ENCODE measurements at places on chromosomes 12 and 14.

- no peak for DNase-seq
These were observed 696.0 kb downstream of the C12orf50 start for GRCh38 chr12:87332987-87333726.

GRCh38 chr12:69779928-69780327 lies 41.3 kb downstream of the RAB3IP start:
- DNase-seq: peak; percentile 67

- DNase-seq: no peak
These were observed 162.6 kb downstream of the PPFIA2 start for GRCh38 chr12:81596558-81596957.

DNA sequence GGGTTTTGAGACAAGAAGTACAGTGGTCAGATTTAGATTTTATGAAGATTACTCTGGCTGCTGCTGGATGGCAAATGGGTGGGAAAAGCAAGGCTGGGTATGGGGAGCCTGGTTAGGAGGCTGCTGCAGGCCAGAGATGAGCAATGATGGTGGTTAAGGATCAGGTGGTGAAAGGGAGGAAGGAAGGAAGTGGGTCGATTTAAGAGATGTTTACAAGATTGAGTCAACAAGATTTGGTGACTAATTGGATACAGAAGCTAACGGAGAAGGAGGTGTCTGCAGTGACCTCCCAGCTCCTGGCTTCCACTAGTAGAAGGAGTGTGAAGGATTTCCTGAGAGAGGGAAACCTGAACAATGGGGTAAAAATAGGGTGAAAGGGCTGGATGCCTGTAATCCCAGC lies 18.7 kb downstream of the NOS1 start:
- no peak for DNase-seq

DNA sequence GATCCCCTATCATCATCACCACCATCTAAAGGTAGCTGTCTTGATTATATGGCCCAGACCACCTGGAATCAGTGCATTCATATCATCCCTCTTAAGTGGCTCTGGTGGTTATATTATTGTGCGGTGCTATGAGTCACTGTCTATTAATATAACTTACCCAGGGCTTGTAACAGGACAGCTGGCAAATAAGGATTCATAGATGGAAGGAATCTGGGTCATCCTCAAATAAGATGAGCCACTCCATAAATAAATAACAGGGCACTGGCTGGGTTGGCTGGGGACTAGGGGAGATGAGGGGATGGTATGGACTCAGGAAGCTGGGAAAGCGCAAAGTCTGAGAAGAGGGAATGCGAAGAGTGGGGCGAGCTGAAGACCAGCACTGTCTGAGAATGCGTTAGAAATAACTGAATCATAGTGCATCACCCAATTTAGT lies 216.1 kb downstream of the NUAK1 start:
- DNase-seq: peak; percentile 77

DNA sequence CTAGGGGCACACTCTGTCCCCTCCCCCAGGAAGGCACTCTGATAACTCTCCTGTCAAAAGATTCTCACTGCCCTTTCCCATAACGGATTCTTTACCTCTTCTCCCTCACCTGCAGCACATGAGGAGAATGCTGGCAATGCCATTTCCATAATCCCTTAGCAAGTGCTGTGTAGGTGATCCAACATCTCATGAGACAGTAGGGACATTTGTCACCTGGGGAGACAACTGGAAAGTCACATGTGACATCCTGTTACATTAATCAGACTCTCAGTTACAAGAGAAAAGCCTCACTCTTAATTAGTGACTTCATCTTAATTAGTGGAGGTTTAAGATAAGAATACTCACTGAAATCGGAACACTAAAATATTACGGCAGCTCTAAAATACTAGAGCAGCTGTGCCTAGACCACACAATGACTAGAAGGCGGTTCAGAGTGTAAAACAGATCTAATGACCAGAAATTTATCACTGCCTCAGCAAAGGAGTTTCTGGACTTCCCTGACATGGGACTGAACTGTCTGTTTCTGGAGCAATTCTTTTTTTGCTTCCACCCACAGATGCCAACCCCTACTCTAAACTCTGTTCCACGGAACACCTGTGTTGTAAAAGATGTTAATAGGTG lies 75.1 kb downstream of the SPTSSA start:
- DNase-seq: no peak

- peak; percentile 30 for DNase-seq
These were observed 4.9 kb downstream of the CFAP73 start for GRCh38 chr12:113154351-113154973.

DNA sequence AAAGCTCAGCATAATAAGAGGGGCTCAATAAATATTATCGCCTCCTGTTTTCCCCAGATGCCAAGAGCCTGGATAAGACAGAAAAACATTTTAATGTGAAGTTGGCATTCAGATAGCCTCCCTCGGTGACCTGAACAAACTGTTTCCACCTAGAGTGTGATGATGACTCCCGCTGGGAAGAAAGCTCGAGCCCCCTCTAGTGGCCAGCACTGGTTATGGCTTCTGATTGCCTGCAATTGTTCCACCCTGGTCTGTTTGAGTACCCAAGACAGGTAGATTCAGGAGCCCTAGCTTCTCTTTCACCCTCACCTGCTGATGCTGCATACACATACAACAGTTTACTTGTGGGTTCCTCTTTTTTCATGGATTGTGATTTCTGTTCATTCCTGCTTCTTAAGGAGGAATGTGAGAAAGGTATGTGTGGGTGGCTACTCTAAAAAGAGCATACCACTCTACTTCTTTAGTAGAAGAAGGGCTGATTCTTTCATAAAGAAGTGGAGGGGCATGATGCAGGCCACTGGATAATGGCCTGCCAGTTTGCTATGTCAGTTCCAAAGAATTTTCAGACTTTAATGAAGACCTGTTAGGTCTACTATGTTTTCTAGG lies 6.4 kb downstream of the ERG28 start:
- peak; percentile 82 for DNase-seq

DNA sequence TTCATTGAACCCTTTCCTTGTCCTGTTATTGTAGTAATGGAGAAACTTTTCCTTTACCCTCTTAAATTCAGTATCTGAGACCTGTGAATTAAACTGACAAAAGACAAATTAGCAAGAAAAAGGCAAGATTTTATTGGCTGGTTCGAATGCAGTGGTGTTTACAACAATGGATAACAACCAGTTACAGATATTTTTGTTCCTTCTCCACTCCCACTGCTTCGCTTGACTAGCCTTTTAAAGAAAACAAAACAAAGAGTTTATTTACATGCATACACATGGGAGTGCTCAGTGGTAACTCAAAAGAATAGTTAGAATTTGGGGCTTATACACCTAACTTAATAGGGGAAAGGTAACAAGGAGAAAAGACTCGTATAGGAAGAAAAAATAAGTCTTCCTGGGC lies 37.0 kb upstream of the HECTD1 start:
- no peak for DNase-seq

DNA sequence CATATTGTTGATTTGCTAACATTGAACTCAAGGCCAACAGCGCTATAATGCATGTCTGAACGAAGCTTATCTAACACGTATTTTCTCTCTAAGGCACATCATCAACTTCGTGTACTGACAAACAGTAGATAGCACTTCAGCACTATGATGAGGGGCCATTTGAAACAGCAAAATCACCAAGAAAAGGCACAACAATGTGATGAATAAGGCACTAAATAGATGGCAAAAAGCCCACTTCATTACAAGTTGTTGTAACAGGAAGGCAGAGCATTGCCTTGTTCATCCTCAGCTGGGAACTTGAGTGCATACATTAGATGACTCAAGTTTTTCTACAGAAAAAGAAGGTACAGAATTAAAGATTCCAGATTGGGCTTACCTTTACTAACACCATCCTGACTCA lies 75.2 kb downstream of the LIN7A start:
- peak; percentile 24 for DNase-seq

- peak; percentile 14 for DNase-seq
These were observed 1017.4 kb downstream of the DIO2 start for GRCh38 chr14:79193689-79194477.

DNA sequence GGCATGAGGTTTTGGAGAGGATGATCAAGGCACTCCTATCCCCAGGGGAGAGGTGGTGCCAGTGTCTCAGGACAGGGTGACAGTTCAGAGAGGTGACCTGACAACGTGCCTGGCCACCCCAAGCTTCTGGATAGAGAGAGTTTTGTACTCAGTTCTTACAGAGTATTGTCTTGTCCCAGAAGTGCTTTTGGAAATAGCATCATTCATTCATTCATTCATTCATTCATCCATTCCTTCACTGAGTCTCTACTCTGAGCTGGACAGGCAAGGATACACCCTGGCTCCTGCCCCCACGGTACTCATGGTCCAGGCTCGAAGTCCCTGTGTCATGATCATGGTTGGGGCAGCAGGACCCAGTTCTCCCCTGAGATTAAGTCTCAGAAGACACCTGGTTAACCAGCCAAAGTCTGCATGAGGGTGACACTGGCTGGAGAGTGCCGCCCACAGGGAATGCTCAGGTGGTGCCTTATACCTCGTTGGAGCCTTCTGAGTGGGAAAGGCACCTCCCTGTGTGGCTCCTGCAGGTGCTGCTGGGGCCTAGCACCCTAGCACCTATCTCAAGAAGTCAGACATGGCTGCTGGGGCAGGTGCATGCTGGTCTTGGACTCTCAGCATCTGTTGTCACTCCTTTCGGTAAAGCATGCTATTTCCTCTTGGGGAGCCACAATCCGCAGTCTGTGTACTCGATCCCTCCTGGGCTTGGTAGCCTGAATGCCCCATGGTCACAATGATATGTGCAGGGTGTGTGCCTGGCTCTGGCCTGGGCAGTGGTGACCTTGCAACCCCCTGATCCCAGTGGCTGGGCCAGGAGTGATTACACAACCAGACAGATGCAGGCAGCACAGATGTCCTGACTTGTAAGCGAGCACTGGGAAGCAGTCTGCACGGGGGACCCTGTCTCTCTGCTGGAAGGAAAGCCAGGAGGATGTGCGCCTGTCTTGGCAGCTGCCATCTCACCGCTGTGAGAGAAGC lies 57.8 kb downstream of the C14orf132 start:
- no peak for DNase-seq

GRCh38 chr14:34620115-34620514 lies 9.8 kb downstream of the SNX6 start:
- no peak for DNase-seq

- DNase-seq: peak; percentile 94
These were observed 4.8 kb downstream of the ELK3 start for GRCh38 chr12:96198965-96199364.

GRCh38 chr12:52036587-52037171 lies 14.6 kb upstream of the NR4A1 start:
- peak; percentile 72 for DNase-seq

DNA sequence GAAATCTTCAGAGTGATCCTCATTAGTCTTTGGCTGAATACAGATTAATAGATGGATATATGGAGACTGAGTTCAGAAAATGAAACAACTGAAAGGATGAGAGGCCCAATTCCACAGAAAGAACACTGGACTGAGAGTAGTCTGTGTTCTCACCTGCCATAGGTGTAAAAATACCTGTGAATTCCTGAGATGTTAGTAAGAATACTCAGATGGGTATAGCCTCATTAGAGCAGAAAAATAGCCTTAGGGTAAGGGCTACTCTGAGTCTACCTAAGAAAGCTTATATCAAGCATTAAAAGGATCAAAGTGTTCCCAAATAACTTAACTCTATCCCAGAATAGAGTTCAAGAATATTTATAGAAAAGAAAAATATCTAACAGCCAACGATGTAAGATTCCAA lies 1510.3 kb upstream of the SEL1L start:
- no peak for DNase-seq

DNA sequence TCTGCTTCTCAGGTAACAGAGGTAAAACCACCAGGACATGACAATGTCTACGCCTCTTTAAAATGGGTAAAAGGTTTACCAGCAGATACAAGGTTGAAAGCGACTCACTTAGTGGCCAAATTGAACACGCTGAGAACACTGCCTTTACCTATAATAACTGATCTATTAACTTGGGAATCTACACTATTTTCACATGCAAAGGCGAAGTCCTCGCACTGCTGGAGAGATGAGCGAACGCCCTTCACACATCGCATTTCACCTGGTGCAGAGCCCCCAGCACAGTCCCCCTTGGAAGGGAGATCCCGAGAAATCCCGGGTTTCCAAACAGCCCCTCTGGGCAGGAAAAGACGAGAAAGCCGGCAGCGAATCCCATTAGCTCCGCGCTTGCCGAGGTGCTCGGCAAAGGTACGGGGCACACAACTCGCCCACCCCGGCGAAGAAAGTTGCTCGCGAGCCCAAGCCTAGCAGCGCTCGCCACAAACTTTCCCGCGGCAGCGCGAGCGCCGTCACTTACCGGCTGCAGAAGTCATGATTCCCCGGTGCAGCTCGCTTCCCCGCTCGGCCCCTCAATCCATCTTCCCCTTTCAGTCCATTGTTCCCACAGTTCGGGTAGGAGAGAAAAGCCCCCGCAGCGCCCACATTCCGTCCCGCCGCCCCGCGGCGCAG lies 423 bp downstream of the FGD6 start:
- peak; percentile 36 for DNase-seq

GRCh38 chr14:95713596-95714371 lies at the start of gene TCL1A:
Gene TCL1A, minus strand, starts transcription at chr14:95714125. Its CDS starts 59 bp downstream, at chr14:95714066.
- DNase-seq: no peak

GRCh38 chr12:45464699-45465098 lies 248.8 kb downstream of the ANO6 start:
- DNase-seq: peak; percentile 12

DNA sequence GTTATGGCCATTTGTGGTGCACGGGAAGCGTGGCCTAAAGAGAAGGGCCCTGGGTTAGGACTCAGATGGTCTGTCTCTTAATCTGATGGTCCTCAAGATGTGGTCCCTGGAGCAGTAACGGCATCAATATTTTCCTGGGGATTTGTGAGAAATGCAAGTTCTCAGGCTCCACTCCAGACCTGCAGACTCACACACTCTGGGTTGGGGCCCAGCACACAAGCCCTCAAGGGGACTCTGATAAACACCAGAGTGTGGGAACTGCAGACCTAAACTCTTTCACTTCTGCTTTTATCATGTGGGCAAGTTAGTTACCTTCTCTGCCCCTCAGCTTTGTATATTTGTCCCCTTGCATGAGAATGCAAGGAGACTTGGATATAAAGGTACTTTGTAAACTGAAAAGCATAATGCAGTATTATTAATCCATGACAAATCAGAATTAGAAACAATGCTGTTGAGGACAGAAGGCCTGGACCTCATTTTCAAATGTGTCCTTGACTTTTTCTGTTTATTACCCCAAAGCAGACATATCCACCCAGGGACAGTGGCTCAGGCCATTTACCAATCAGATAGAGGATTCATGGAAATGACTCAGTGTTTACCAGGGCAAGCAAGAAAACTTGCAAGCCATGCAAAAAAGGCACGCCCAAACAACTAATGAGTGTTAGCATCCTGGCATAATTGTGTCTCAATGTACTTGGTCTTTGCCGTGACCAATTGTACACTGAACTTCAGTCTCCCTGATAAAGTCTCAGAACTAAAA lies 157.0 kb downstream of the ASCL1 start:
- DNase-seq: no peak

- DNase-seq: peak; percentile 40
These were observed 300.1 kb downstream of the C12orf50 start for GRCh38 chr12:87728931-87729593.

- no peak for DNase-seq
These were observed 129.6 kb downstream of the SNAPC1 start for GRCh38 chr14:61891810-61892209.

- no peak for DNase-seq
These were observed 87.9 kb upstream of the MDGA2 start for GRCh38 chr14:47763188-47763854.
